Fibroblast of pulmonary artery (primary cell): ENCODE measurements at places on chromosomes 6 and 20.

- peak; percentile 87 for DNase-seq
These were observed 7.9 kb downstream of the CALHM4 start for GRCh38 chr6:116561377-116562018.

GRCh38 chr6:89542866-89543265 is 95.7 kb downstream of the LYRM2 start:
- no peak for DNase-seq

DNA sequence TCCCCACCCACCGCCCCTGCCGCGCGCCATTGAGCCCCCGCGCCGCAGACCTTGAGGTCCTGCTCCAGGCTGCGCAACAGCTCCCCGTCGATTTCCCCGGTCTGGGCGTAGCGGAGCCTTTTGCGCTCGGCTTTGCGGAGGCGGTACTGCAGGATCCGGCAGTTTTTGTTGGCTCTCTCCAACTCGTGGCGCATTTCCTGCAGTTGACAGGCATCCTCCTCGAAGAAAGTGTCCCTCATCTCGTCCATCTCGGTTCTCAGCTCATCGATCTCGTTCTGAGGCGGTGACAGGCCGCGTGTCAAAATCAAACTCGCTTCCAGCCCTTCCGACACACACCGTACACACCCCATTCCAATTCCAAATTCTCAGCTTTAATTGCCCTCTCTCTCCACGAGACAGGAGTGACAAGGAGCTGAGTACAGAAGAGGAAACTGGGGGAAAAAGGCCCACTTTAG is 4.3 kb downstream of the MTCL3 start:
- DNase-seq = peak; percentile 67

- DNase-seq = peak; percentile 85
These were observed 7.2 kb downstream of the HLA-DMB start for GRCh38 chr6:32933661-32934085.

DNA sequence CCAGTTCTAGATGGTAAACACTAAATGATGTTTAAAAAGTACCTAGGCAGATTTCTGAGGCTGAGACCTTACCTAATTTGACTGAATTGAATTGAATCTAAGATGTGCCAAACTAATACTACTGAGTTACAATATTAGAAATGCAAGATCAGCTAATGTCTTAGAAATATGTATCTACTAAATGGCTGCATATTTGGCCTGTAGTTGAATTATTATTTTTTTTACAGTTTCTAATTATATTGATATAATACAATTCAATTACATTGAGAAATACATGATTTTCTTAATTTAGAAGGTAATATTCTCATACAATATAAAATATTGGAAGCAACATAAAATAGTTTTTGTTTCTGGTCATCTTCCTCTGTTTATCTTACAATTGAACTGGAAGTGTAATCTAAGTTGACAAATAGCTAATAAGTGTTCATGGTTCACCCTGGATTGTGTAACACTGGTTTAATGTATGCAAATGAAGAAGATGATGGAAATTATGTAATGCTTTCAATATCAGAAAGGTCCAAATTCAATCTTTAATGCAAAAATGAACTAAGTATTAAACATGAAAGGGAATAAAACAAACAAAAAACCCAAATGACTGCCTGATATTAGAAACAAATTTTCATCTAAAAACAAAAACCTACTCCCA is 2.9 kb downstream of the MAP3K7 start:
- DNase-seq = no peak

DNA sequence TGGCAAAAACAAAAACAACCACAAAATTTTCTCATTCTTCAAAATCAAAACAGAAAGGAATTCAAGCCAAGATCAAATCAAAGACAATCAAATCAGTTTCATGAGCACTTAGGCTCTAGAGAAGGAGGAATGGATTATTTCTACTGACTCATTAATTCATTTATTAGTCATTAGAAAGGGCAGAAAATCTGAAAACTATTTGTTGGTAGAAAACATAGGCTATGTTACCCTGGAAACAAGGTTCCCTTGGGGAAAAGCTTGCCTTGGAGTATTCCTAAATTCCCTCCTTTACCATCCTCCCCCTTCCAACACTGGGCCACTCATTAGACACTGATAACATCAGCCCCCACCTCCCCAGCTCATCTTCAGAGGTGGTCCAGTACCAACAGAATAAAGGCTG is 17.5 kb downstream of the KIF16B start:
- peak; percentile 23 for DNase-seq

- no peak for DNase-seq
These were observed 12.1 kb downstream of the COL21A1 start for GRCh38 chr6:56235245-56235644.

- no peak for DNase-seq
These were observed 34.4 kb downstream of the ADGRG6 start for GRCh38 chr6:142336183-142336582.

GRCh38 chr6:140915103-140915502 is 1217.6 kb upstream of the GJE1 start:
- DNase-seq = no peak

GRCh38 chr20:8127553-8128255 is 4.4 kb upstream of the PLCB1 start:
- DNase-seq = no peak

GRCh38 chr6:39791850-39792539 is at the start of gene DAAM2:
Gene DAAM2, plus strand, starts transcription at chr6:39792376. Its CDS starts 63,927 bp downstream, at chr6:39856303.
- DNase-seq = peak; percentile 52

DNA sequence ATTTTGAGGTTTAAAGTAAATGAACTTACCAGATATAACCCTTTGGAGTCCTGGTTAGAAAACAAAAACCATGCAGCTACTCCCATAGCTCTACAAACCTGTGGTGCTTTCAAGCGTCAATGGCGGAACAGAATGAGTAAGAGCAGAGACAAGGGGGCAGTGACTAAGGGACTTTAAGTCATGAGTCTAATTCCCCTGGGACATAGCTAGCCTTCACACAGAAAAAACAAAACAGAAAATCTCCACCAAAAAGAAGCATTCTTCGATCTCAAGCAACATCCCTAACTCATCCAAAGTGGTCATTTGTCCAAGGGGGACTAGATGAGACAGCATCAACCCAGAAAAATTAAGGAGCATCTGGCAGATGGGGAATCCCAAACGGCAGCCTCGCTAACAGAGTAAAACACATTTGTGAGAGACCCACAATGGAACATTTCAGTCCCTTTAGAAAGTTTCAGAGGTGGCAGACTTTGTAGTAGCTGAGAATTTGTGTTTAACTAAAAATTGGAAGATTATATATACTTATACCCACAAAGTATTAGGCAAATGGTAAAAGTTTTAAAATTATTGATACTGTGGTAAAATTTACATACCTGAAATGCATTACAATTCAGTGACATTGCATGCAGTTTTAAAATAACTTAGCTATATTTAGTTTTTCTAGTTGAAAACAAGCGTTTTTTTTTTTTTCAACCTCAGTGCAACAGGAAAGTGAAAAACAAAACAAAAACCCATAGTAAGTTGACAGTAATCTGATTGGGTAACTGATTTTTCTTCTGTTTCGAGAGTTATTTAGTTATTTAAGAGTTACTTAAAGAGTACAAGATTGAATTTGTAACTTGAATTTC is 67.5 kb downstream of the KCNQ5 start:
- peak; percentile 7 for DNase-seq
